ENCODE measurements at places on chromosomes 2 and 18. TPM values are rescaled to one million over a fixed set of nuclear protein-coding genes. Genes with fewer than 3 reads are reported as not detected.

Gene RGPD3
- polyA plus RNA-seq: 0.06 TPM

Gene LINC00305
- polyA plus RNA-seq: not detected

Gene NT5DC4
- polyA plus RNA-seq: not detected

Gene LCT
- polyA plus RNA-seq: not detected

DNA sequence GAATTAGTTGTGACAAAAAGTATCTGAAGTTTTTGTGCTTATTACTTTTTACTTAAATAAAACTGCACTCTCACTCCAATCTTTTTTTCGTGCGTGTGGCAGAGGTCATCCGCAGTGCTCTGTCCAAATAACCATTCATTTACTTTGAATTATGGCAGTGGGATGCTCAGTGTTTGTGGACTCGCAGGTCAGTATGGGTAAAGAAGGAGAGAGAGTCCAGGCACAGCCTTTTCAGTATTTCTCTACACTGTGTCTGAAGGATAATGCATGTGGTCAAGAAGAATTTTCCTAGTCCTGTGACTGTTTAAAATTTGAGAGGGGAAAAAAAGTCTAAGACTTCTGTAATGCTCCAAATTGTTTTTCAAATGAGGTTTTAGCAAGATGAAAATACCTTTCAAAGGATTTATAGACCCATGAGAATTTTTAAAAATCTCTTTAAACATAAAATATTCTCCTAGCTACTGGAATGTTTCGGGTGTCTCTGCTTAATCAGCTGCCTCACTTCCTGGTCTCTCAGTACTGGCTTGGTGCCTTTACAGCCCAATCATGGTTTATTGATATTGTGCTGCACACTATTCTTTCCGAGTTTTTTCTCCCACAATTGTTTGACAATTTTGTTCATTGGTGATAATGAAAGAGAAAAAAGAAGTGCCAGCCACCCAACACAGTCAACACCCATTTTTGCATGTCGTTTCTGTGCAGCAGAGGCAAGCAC is 453.2 kb downstream of the PTPRM start:
- no peak overlapping the region for H3K27ac ChIP-seq
- no peaks in the 10 kb centered on the region for H3K4me1 ChIP-seq
- no peaks in the 10 kb centered on the region for H3K27me3 ChIP-seq

- peaks cover 2% of the 10 kb centered on the region for H3K27me3 ChIP-seq
- no peaks in the 10 kb centered on the region for H3K36me3 ChIP-seq
- DNase-seq: no peak
- peaks cover 2% of the 10 kb centered on the region for H3K4me1 ChIP-seq
- no peak overlapping the region for H3K27ac ChIP-seq
These were observed 329.7 kb downstream of the CYRIA start for GRCh38 chr2:16335947-16336346.

Data from muscle of leg (tissue), 16 donors.